ENCODE measurements at places on chromosomes 7 and 10. TPM values are rescaled to one million over a fixed set of nuclear protein-coding genes. Genes with fewer than 3 reads are reported as not detected.

Gene KDM7A
- 13.2 TPM for total RNA-seq

Gene LIPK
- not detected for total RNA-seq

Gene ATXN7L1
- 13.4 TPM for total RNA-seq

Gene PHYHIPL
- total RNA-seq: not detected

DNA sequence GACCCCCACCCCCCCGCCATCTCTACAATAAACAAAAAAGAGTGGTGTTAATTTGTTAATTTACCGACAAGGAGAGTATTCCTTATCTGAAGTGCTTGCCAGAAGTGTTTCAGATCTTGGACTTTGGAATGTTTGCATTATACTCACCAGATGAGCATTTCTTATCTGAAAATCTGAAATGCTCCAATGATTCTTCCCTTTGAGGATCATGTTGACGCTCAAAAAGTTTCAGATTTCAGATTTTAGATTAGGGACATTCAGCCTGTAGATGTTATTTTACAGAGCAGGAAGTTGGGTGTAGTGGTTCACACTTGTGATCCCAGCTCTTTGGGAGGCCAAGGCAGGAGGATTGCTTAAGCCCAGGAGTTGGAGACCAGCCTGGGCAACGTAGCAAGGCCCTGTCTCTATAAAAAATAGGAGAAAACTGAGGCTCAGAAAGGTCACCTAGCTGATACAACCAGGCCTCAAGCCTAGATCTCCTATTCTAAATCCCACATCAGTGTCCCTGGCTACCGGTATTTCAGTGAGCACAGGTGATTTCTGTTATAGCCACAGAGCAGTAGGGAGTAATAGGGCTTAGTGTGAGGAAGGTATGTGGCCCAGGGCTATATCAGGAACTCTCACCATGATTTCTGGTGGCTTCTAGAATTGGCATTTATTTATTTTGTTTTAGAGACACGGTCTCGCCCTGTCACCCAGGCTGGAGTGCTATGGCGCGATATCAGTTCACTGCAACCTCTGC is 35.4 kb downstream of the TMEM120A start:
- no peak for DNase-seq

DNA sequence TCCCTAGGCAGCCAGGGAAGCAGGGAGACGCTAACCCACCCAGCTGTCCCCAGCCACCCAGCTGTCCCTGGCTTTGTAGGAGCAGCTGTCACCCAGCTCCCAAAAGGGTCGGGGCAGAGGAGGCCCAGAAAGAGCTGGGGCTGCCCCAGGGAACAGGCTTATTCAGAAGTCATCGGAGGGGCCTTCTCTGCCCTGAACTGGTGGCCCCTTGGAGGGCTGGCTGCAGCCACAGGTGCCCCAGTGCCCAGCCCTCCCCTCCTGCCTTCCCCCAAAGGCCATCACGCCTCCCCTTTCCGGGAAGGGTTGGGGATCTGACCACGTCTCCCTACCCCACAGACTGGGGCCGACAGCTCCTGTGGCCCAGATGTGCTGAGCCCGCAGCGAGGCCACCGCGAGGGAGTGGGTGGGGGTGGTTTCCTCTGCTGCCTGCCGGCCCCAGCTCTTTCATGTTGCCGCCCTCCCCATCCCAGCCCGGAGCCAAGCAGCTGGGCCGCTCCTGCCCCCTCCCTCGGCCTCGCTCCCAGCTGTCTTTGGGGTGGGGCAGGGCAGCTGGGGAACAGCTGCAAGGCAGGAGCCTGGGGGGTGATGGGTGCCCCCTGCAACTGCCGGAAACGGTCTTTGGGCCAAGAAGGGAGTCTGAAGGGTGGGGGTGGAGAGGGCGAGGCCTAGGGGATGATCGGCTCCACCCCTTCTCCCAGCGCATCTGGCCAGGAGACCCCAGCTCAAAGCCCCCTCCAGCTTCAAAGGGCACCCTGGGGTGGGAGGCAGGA is 16.8 kb downstream of the TRIM8 start:
- DNase-seq: peak; percentile 77

- DNase-seq: no peak
These were observed 114.6 kb upstream of the AGK start for GRCh38 chr7:141436575-141437075.

DNA sequence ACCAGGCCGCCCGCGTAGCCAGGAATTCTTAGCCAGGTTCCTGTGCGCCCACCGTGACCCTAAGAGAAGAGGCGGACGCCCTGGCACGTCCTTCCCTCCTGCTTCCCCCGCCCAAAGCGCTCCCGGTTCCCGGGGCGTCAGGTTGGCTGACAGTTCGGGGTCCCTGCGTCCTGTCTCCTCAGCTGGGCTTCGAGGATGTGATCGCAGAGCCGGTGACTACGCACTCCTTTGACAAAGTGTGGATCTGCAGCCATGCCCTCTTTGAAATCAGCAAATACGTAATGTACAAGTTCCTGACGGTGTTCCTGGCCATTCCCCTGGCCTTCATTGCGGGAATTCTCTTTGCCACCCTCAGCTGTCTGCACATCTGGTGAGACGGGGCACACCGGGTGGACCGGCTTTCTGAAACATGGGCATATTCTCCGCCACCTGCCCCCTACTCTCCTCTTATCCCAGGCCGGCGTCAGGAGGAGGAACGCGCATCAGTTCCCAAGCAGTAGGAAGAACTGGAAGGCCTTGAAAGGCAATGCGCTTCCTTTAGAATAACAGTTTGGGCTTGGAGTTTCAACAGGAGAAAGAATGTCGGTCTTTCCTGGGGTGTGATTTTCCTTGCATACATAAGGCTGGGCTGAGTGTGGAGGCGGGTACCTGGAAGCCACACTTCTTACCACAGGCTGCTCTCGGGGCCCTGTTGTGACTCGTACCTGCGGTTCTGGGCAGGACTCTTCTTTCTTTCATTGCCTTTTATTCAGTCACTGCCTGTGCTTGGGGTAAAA is 728 bp downstream of the CAV2 start:
- DNase-seq: peak; percentile 71

DNA sequence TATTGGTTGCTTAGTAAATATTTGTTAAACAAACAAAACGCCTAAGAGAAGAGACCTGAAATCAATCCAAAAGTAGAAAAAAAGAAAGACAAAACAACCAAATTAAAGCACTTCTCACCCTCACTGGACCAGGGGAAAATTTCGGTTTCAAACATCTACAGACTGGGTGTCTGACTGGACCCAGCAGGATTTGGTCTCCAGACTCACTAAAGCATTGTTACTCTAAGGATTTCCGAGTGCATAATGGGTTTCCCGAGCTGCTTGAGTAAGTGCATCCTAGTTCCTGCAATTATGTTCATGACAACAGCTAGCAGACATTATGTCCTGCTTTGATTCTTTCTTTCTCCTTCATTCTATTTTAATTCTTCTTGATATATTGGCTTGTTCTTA is 51.8 kb upstream of the FAM3C start:
- DNase-seq: no peak

DNA sequence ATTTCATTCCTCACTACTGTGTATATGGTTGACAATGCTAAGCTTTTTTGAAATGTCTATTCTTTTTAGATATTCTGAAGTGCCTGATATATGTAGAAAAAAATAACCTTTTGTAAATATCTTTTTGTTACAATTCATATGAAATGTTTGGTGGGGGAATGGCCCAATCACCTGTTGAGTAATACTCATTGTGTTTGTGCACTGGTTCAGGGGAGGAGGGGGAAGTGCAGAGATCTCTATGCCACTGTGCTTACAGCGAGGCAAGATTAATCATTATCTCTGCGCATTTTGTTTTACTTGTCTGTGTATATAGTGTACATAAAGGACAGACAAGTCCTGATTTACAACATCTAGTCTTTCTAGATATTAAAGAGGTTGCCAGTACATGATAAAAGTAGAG is 25.2 kb downstream of the NUP42 start:
- DNase-seq: no peak

GRCh38 chr10:10014846-10015245 is 1002.8 kb upstream of the CELF2 start:
- DNase-seq: no peak
